ENCODE measurements at places on chromosomes 4 and X. TPM values are rescaled to one million over a fixed set of nuclear protein-coding genes. Genes with fewer than 3 reads are reported as not detected.

Gene DMP1
- not detected for total RNA-seq

Gene NSUN7
- total RNA-seq: 0.65 TPM

Gene HTN3
- not detected for total RNA-seq

Gene DNAAF6
- total RNA-seq: not detected

Gene BST1
- 0.42 TPM for total RNA-seq

Gene PAGE2
- total RNA-seq: not detected

Measured in naive thymus-derived CD8-positive, alpha-beta T cell (primary cell).